ENCODE measurements at places on chromosomes 3 and 15.

GRCh38 chr3:140206196-140207040, 271.4 kb downstream of the CLSTN2 start:
- DNase-seq = no peak

DNA sequence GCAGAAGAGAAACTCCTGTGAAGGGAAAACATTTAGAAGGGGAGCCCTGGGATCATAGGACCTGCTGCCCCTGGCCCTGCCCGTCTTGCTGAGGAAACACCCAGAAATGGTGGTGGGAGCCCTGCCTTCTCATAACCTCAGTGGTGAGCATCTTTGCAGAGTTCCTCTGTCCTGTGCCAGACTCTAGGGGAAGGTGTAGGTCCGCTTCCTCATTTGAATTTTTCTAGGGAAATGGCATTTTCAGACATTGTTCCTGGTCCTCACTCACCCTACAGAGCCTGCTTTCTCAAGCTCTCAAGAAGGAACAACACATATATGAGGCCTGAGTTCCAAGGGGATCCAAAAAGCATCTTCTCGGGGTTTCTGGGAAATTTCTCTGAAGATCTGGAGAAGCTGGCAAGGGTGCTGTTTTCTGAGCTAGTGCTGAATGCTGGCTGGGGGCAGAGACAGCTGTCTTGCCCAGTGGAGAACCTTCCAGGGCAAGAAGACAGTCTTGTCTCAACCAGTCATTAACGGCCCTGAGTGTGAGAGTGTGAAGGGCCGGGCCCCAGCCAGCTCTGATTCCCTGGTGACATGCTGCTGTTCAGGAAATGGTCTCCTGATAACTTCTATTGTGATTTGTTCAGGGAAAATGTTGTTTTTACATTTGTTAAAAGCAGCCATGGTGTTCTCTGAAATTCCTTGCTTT, 283.1 kb upstream of the LRRFIP2 start:
- DNase-seq = no peak

- DNase-seq = no peak
Measured at GRCh38 chr15:38795471-38796245, 231.0 kb upstream of the RASGRP1 start.

- no peak for DNase-seq
Measured at GRCh38 chr3:46013316-46014094, 13.8 kb downstream of the XCR1 start.

GRCh38 chr3:136942803-136943202, 15.0 kb upstream of the IL20RB start:
- no peak for DNase-seq

GRCh38 chr3:177515786-177516157, 318.5 kb upstream of the TBL1XR1 start:
- DNase-seq = no peak

GRCh38 chr3:165786013-165786412, 51.2 kb downstream of the BCHE start:
- DNase-seq = no peak

- DNase-seq = no peak
Measured at GRCh38 chr15:48120745-48121144, at the start of gene SLC24A5. Gene SLC24A5, plus strand, starts transcription at chr15:48120990. Its CDS starts 55 bp downstream, at chr15:48121045.

GRCh38 chr15:45855210-45855906, 220.5 kb downstream of the SQOR start:
- no peak for DNase-seq

- DNase-seq = no peak
Measured at GRCh38 chr3:8773941-8774542, 4.6 kb upstream of the OXTR start.

- DNase-seq = no peak
Measured at GRCh38 chr3:26962492-26963360, 340.2 kb downstream of the LRRC3B start.

GRCh38 chr3:172289583-172289982, 158.7 kb downstream of the GHSR start:
- no peak for DNase-seq

GRCh38 chr3:112925560-112925959, 49.3 kb downstream of the CD200R1 start:
- DNase-seq = no peak

GRCh38 chr3:183488343-183488742, 59.9 kb upstream of the MCF2L2 start:
- DNase-seq = no peak

DNA sequence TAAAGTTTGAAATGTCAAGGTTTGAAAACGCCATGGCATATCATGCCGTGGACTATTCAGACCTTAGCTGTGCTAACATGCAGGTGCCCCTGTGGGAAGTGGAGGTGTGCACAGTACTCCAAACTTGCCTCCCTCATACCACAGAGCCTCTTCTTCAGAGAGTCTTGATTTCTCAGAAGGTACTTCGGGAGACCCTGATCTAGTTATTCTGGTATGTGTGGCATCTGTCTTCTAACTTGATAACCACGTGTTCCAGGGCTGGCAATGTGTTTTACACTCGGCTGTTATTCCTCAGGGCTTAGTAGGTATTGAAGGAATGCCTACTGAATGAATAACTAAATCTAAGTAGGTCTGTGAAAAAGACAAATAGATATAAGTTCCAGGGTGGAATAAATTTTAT, 309.9 kb downstream of the CLSTN2 start:
- DNase-seq = no peak

DNA sequence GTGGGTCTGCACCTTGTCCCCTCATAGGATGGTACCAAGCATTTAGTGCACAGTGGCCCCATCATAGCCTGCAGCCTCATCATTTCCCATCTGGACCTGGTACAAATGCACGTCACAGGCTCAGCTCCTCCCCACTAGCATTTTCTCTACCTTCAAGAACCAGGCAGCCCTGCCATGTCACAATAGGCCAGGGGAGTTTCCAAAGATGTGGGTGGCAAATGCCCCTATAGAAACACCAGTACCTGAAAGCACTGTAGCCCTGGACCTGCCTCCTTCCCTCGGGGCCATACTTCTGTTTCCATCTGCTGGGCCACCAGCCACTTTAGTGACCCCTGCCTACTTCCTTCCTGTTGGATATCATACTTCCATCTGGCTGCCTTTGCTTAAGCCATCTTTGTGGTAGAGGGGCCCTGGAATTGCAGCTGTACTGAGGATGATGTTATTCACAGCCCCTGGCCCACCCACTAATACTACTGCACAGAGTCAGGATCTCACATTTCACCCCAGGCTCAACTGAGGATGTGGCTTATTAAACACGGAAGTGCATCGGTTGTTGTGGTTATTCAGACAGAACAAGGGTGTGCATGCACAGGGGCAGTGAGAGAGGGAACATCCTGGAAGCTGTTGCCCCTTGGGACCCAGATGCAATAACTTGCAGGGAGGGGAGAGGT, 3.8 kb downstream of the TCTA start:
- no peak for DNase-seq

DNA sequence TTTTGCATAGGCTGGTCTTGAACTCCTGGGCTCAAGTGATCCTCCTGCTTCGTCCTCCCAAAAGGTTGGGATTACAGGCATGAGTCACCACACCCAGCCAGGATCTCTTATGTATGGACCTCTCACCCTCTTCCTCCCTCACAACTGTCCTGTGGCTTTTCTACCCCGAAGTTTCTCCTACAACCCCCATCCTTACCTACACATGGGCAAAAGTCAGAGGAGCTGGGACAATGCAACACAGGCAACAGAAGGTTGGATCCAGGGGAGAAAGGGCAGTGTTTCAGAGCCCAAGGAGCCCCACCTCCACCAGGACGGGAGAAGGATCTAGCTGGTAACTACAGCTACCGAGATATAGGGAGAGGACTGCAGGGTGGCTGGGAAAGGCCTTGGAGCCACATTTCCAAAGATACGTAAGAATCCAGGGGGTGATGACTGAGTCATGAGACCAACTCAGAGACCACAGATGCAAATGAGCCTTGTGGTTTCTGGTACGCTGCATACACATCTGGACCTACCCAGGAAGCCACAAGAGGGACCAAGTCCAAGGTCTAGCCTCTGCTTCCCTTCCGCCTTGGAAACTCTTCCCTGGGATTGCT, 13.6 kb downstream of the IGDCC4 start:
- DNase-seq = no peak

- no peak for DNase-seq
Measured at GRCh38 chr3:46829699-46830208, 33.5 kb downstream of the MYL3 start.

- DNase-seq = no peak
Measured at GRCh38 chr3:190261740-190262139, 60.5 kb downstream of the CLDN1 start.

- no peak for DNase-seq
Measured at GRCh38 chr3:27216295-27216855, 152.8 kb downstream of the NEK10 start.

GRCh38 chr3:87350367-87351199, 74.2 kb upstream of the POU1F1 start:
- no peak for DNase-seq

All from upper lobe of right lung (tissue), 1 donor.